NCI-H524 (cell line): ENCODE measurements at places on chromosomes 3 and 15.

DNA sequence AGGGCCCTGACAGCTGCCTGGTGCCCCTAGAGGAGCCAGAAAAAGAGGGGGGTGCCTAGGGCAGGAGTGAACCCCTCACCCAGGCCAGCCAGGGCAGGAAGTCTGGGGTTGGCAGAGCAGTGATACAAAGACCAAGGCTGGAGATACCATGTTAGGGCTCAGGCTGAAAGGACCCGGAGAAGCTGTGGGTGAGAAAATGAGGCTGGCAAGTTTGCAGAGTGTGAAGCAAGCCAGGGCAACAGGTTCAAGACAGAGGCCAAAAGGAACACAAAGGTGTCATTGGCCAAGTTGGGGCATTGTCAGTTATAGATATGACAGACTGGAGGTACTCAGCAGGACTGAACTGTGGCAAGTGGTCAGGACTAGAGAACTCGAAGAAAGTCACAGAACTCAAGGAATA is 40.6 kb upstream of the IREB2 start:
- no peak for DNase-seq

DNA sequence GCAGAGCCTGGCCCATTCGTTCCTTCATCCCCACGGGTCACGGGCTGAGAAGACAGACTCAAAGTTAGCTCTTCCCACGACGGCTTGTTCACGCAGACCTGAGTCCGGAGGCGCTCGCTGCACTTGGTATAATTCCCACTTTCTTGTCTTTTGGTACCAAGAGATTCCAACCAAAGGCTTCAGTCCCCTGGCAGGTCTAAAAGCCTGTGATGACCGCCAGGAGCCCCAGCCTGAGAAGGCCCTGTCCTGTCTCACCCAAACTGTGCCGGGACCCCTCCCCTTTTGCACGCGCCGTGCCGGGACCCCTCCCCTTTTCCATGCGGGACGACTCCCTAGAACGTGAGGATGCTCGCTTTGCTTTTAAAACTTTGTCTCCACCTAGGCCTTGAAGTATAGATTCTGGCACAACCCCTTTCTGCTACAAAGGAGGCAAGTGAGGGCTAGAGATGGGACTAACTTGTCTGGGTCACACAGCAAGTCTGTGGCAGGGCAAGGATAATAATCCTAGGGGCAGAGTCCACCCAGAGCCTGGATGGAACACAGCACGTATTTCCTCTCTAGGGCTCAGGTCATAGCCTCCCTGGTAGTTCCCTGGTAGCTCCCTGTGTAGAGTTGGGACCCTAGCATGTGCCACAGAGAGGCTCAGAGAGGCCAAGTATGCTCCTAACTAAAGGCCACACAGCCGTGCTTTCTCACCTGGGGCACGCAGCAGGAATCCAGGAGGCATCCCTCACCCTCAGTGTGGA is 211.3 kb downstream of the XXYLT1 start:
- no peak for DNase-seq

GRCh38 chr3:168952551-168952950 is 711.0 kb downstream of the MECOM start:
- DNase-seq, result peak; percentile 45

- no peak for DNase-seq
Measured at GRCh38 chr3:114668099-114668498, 374.3 kb downstream of the TIGIT start.

DNA sequence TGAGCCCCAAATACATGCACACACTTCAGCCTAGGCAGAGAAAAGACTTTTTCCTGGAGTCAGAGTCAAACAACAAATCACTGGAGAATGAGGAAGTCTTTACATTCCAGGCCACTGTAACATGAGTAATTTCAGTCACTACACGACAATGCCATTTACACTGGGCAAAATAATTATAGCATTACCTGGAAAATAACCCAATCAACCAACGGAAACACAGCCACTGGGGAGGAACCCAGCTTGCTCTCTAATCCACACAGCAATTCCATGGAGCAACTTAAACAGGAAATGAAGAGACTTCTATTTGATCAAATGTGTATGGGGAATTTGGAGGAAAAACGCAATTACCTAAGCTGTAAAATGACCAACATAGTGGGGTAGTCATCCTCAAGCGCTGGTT is 15.2 kb downstream of the FSTL1 start:
- no peak for DNase-seq

- no peak for DNase-seq
Measured at GRCh38 chr3:127608362-127608718, 10.1 kb downstream of the MCM2 start.

GRCh38 chr15:44034933-44035624 is 160.0 kb downstream of the FRMD5 start:
- no peak for DNase-seq

DNA sequence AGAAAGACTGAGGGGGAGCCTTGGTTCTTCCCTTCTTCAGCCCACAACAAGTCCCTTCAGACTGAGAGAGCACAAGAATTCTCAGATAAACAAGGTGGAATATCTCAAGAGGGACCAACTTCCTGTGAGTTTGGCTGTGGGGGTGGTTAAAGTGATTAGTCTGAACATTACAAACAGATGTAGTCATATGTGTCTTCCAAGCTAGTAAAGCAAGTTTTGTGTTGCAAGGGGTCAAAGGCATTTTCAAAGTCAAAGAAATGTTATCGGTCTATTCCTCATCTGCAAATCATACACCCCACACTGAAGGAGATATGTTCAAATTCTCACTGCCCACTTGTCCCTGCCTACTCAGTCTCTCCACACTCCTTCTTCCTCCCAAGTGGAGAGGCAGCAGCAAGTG is 242.5 kb downstream of the FAM43A start:
- DNase-seq, result no peak

DNA sequence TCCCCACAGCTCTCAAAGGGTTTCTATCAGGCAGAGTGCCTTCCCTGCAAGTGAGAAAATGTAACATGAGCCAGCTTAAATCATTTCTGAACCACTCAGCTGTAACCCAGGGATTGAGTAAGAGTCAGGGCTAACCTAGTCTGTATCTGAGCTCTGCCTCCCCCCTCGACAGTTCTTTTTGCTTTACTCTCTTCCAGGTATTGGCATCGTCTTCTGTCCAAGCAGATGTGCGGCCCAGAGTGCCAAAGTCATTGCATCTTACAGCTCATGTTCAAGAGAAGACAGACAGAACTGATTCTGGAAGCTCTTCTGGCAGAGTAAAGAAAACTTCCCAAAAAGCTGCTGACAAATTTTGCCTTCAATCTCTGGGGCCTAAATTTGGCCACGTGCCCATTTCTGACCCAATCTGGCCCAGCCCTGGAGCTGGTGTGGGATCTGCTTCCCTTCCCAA is 74.8 kb downstream of the ABHD5 start:
- peak; percentile 68 for DNase-seq

DNA sequence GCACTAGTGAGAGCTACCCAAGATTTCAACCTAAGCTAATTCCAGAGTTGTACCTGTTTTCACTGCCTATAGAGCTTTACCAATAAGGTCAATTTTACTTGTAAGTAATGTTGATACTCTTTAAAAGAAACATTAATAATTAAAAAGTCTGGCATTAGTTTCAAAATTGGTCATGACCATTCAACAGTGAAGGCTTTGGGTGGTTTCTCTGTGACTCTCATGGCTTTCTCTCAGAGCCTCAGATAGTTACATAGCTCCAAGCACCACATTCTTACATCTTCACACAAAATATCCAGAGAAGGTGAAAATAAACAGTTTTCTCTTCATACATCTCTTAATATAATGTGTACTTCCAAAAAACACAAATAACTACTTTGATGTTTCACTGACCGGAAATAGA is 61.5 kb upstream of the TCF12 start:
- DNase-seq, result no peak

DNA sequence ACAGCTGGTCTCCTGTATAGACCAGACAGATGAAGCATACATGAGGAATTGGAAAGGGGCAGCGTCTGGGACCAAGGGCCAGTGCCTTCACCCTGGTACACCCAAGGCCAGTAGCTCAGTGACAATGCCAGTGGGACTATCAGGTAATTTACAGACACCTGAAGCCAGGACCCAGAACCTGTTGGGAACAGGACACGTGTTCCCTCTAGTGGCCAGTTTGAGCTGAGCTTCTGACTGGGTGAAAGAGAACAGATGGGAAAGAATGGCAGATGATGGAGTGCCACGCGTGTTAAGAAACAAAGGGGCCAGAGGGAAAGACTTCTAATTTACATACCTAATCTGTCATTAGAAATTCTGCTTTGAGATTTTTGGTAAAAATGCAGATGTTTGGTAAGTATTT is 5.1 kb upstream of the SLC25A38 start:
- DNase-seq, result no peak

- no peak for DNase-seq
Measured at GRCh38 chr3:23574822-23575315, 230.9 kb upstream of the UBE2E1 start.

DNA sequence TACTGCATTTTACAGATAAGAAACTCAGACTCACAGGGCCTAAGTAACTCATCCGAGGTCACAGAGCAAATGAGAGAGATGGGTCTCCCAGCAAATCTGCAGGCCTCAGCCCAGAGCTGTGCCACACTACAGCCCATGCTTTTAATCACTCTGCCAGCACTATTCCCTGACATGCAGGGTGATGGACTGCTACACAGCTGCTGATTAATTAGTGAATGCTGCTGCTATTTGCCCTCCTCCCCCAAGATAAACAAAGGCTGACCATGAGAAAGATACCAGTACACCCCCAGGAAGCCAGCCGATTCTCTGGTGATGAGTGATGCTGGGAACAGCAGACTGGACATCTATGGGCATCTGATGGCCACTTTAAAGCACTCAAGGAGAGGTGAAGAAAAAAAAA is 39.3 kb downstream of the RFTN1 start:
- DNase-seq, result no peak

- DNase-seq, result no peak
Measured at GRCh38 chr15:30882849-30883433, 20.8 kb upstream of the FAN1 start.

DNA sequence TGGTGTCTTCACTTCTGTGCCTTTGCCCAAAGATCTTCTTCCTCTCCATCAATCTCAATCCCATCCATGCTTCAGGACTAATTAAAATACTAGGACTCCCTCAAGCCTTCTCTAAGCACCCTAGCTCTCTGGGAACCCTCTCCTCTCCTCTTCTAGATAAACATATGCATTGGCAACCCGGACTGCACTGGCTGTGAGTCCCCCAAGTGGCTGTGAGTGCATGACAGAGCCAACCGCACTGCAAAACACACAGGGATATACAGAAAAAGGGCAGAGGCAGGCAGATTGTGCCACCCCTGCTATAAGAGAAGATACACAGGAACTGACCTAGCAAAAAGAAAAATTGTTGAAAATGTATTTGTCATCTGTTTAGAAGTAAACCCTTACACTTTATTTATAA is 457.1 kb downstream of the MFSD1 start:
- DNase-seq, result peak; percentile 8

- DNase-seq, result no peak
Measured at GRCh38 chr3:99287876-99288275, 350.5 kb upstream of the COL8A1 start.

GRCh38 chr3:79835701-79836100 is 67.9 kb upstream of the ROBO1 start:
- no peak for DNase-seq

DNA sequence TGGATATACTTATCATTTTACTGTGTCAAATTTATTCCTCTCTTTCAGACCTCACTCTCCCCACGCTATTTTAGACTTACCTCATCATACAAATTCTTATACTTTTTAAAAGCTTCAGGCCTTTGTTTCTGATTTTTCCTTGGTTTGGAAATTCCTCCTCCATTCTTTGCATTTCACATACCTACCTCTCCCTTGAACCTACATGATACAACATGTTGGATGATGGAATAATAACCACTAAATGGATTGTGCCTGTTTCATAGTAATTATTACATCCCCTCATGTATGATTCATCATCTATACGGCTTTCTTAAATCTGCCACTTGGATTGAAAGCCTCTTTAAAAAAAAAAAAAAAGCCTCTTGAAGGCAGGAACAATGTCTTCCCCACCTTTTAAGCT is 24.6 kb downstream of the TRIP4 start:
- DNase-seq, result no peak

DNA sequence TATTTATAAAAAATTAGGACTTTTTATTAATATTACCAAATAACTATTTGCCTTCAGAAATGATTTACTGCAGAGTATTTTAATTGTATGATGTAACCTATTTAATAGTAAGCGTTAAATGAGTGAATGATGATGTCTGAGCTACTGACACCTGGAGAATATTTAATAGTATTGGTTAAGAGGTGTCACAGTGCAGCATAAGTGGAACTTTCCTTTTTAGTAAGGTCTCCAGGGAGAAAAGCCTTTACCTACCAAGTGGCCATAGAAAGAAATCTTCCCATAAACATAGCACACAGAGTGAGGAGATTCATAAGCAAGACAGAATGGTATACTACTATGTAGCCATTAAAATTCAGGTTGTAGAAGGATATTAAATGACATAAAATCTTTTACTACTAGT is 441.7 kb downstream of the TBL1XR1 start:
- DNase-seq, result peak; percentile 8

DNA sequence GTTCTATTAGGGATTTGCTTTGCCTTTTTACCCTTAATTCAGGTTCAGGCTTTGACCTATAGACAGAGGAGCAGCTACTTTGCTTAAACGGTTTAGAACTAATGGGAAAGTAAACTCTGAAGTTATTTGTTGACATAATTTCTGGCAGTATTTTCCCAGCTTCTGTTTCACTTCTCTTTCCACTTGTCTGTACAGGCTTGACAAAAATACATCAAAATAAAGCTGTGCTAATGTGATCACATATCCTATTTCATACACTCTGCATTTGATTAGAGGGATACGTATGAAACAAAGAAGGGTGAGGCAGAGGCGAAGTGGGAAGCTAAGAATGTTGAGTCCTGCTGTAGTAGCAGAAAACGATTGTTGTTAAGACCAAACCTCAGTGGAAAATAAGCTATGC is 389.1 kb upstream of the RARB start:
- no peak for DNase-seq

- DNase-seq, result peak; percentile 2
Measured at GRCh38 chr3:56629451-56629850, 53.6 kb downstream of the TASOR start.

DNA sequence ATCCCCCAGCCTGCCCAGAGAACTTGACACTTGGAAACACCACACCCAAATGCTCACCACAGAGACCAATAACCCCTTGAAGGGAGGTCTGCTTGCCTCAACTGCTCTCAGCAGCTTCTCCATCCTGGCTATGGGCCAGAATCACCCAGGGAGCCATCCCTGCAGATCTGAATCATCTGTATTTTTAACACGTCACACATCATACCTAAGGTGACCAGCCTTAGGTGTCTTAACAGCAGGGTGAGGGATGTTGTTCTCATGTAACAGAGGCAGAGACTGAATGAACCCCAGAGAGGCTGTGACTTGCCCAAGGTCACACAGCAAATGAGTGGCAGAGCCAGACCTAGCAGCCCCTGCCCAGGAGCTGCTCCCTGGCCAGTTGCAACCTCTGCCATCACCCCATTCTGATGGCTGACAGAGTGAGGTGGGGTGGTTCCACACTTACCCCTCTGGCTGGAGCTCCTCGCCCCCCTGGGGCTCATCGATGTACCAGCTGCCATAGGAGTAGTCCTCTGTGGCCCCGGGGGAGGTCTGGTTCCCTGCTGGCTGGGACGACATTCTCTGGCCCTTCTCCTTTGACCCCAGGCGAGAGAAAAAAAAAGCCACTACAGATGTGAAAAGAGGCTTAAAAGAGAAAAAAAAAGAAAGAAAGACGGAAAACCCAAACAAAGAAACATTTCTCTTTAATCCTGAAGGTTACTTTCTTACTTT is 722 bp downstream of the STRA6 start:
- no peak for DNase-seq

- no peak for DNase-seq
Measured at GRCh38 chr3:30193625-30194044, 412.8 kb upstream of the TGFBR2 start.
